ENCODE measurements at places on chromosomes 4 and X. TPM values are rescaled to one million over a fixed set of nuclear protein-coding genes. Genes with fewer than 3 reads are reported as not detected.

ERVMER34-1 gene
- not detected for total RNA-seq

CLGN gene
- total RNA-seq: 3.0 TPM

FABP2 gene
- not detected for total RNA-seq

ASB5 gene
- not detected for total RNA-seq

EDA gene
- total RNA-seq: 0.23 TPM

NALF2 gene
- not detected for total RNA-seq

SMAD1 gene
- total RNA-seq: 12.1 TPM

ENAM gene
- not detected for total RNA-seq

STS gene
- 5.0 TPM for total RNA-seq

PDCL2 gene
- not detected for total RNA-seq

DGKQ gene
- total RNA-seq: 18.7 TPM

ARHGAP36 gene
- not detected for total RNA-seq

PARM1 gene
- 0.89 TPM for total RNA-seq

FAM13A gene
- total RNA-seq: 27.6 TPM

FAAH2 gene
- total RNA-seq: under 0.01 TPM

SORBS2 gene
- 15.8 TPM for total RNA-seq

NEIL3 gene
- total RNA-seq: 1.2 TPM

ASB9 gene
- 1.2 TPM for total RNA-seq

All from smooth muscle cell of the umbilical artery (primary cell).